ENCODE measurements at places on chromosomes 7 and 10.

DNA sequence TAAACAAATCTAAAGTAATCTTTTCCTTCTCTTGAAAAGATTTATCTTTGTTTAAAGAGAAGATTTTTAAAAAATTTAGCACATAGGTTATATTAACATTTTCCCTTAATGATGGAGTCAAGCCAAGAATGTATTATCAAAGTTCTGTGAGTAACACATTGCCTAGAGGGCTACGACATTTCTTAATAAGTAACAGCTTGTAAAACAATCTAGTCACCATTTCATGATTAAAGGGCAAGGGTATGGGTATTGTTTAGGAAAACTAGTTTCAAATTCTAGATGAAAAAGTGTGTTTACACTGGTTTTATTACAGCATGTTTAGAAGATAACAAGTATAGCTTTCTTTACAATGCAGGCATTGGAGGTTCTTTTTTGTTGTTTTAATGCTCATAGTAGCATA is 28.6 kb upstream of the LAMB4 start:
- no peak for DNase-seq

DNA sequence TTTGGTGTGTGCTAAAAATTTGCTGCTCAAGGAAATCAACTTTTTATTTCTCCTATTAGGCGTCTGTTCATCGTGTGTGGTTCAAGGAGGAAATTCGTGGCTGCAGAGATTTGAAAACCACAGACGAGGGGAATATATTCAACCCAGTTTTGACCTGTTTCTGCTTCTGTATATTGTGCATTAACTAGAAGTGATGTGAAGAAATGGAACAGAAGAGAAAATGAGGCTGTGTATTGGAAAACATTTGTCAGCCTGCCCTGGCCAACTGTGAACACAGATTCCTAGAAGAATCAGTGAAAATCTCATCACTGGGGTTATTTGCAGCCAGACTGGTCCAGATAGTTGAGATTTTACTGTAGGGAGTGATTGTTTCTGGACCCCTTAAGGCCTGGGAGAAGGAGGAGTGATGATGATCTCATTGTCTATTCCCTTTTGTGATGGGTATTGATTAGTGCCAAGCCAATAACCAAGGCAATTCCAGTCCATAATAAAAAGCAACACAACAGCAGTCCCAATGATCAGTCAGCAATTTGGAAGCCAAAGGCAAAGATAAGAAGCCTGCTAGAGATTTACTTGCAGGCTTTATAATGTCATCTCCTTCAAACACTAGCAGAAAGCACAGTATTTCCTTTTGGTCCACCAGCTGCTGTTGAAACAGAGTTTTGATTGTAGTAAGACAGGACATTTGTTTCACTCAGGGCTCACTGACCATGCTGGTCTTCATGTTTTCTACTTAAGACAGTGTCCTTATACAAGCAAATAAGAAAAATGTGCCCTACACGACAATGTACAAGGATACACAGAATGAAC is 339.4 kb downstream of the PRPF18 start:
- DNase-seq = no peak

DNA sequence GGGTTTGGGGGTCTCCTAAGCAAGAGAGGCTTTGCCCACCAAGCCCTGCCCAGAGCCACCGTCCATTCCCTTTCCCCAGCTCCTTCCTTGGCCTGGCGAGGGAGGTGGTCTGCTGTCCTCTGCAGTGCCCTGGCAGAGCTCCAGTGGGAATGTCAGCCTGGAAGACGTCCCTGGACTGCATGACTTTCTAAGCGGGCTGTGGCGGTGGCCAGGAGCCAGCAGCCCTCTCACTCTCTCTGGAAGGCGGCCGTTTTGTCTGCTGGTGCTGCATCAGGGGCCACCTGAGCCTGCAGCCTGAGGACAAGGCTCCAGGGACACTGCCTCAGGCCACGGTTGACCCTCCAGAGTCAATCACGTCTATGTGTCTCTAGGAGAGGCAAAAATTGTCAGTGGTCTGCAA is 271.0 kb downstream of the SKAP2 start:
- no peak for DNase-seq

DNA sequence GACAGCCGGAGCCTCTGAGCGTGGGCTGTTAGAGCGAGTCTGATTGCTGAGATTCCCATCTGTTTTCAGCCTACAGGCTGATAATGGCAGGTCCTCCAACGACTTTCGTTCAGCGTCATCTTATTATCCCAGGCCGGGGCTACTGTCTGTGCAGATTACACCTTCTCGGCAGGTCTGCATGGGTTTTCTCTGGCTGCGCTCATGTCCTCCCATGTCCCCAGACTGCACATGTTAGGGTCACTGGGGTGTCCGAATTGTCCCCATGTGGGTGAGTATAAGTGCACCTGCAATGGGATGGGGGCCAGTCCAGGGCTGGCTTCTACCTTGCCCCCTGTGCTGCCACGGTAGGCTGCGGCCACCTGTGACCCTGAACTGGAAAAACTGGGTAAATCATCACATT is 257.8 kb downstream of the COBL start:
- DNase-seq = no peak

GRCh38 chr10:121572859-121573537 is 25.2 kb downstream of the FGFR2 start:
- DNase-seq = no peak

DNA sequence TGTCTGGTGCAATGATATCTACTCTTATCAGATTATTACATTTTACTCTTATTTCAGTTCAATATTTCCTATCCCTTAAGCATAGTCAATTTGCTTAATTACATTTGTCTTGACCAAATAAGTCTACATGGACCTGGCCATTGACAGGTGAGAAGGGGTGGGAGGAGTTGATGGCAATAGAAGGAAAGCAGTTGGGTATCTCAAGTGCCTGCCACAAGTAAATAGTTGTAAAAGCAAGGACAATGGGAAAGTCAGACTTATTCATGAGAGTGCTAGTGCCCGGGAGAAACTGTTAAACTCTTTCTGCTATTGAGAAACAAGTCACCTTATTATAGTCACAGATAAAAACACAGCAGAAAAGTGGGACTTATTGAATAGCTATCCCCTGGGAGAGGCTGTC is 32.4 kb upstream of the HGF start:
- DNase-seq = no peak

DNA sequence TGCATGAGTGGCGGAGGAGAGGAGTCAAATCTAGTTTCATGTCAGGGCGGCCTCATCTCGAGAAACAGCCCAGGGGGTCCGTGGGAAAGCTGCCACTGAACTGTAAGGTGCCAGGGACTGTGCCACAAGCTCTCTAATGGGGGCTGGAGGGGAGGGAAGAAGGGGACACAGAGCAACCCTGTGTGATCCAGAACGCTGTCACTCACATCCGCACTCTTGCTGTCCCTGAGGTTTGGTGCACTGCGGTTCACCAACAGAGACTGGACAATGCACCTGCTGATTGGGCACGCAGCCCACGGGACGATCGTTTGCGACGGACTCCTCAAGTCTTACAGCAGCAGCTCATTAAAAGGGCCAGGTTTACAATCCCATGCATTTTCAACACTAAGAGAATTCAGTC is 47.7 kb downstream of the AMZ1 start:
- DNase-seq = no peak

DNA sequence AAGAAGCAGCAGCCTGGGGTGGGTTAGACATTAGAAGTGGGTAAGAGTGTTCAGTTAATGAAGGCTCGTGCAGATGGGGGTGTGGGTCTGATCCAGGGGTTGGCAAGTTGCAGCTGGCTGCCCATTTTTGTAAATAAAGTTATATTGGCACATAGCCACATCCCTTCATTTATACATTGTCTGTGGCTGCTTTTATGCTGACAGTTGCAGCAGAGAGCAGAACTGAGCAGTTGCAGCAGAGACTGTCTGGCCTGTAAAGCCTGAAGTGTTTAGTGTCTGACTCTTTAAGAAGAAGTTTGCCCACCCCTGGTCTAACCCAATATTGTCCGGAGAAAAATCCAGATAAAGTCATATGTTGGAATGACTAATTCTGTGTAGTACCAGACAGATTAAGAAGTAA is 38.1 kb downstream of the GLRX3 start:
- no peak for DNase-seq

DNA sequence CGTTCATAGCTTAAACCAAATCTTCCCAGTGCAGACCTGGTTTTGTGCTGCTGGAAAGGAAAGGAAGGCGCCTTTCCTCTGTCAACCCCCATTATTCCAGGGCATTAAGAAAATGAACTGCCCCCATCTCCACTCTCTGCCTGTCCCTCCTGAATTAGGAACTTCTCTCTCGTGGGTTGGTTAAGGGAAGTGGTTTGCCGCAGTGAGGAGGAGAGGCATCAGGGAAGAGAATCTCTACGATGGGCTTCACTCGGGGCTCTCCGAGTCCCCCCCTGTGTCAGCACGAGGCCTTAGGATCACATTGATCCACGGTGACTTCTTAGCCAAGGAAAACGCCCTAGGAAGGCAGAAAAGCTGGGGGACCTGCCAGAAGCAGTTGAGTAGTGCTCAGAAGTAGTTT is 53.9 kb upstream of the LYZL2 start:
- no peak for DNase-seq

DNA sequence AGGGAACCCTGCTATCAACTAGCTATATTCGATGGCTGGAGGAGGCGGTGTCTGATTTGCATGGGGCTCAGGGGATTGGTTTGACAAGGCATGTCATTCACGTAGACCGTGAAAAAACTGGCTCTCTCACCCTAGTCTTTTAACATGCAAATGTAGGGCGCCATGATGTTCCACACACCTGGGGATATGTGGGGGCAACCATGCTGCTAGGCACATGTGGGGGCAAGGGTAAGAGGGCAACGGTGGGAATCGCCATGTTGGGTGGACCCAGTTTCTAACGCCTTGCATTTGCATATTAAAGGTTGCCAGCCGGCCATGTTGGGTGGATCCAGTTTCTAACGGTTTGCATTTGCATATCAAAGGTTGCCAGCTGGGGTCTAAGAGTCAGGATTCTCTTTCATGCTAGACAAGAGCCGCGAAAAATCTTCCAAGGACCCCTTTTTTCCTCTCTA is 419.2 kb upstream of the NFE2L3 start:
- no peak for DNase-seq

GRCh38 chr10:88322324-88323063 is 260.6 kb downstream of the RNLS start:
- DNase-seq = no peak

GRCh38 chr10:93150289-93150688 is 76.6 kb downstream of the CYP26A1 start:
- DNase-seq = no peak

DNA sequence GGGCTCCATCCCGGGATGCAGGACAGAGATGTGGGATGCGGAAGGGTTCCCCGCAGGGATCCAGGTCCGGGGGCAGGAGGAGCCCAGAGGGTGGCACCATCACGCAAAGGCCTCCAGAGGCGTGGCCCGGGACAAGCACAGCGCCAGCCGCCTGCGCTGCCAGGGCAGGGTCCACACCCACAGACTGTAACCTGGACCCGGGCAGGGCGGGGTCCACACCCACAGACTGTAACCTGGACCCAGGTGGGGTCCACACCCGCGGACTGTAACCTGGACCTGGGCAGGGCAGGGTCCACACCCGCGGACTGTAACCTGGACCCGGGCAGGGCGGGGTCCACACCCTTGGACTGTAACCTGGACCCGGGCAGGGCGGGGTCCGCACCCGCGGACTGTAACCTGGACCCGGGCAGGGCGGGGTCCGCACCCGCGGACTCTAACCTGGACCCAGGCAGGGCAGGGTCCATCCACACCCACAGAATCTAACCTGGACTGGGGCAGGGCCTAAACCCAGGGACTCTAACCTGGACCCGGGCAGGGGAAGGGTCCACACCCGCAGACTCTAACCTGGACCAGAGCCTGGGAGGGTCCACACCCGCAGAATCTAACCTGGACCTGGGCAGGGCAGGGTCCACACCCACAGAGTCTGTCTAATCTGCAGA is 37.5 kb upstream of the SUN1 start:
- DNase-seq = no peak

- no peak for DNase-seq
These were observed 51.9 kb downstream of the IKZF1 start for GRCh38 chr7:50356212-50356944.

- DNase-seq = no peak
These were observed 648.5 kb upstream of the LRRN3 start for GRCh38 chr7:110442381-110442837.

DNA sequence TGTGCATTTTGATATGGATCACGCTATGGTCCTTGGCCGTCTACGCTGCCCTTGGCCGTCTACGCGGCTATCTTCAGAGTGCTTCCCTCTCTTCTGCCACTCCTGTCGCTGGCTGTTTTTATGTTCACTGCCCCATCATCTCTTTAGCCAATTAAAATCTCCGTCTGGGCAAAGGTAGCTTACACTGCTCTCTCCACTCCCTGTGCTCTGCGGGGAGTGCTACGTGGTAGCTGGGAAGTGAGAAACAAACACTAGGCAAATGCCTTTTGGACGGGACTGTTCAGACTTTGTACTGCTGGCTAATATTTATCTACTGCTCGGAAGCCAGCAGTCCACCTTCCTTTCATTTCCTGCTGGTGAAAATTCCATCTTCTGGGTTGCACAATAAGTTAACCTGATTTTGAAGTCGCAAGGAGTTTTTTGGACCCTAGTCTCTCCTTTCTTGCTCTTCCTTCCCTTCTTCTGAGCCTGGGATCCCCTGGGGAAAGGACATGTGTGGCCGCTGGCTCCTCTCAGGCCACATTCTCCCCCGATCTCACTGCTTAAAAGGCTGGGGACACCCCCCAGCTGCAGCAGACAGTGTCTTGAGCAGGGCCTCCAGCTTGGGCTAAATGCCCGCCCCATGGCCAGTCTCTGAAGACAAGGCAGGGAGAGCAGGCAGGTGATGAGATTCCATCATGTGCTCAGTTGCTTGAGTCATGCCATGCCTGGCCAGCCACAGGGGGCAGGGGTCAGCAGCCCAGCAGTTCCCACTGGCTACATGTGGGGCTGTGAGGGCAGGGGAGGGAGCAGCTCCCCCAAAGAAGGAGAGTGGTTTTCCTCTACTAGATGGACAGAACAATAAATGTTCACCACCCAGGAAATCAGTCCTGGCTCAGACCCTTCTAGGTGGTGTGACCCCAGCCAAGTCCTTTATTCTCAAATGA is 25.5 kb upstream of the RBM33 start:
- no peak for DNase-seq

DNA sequence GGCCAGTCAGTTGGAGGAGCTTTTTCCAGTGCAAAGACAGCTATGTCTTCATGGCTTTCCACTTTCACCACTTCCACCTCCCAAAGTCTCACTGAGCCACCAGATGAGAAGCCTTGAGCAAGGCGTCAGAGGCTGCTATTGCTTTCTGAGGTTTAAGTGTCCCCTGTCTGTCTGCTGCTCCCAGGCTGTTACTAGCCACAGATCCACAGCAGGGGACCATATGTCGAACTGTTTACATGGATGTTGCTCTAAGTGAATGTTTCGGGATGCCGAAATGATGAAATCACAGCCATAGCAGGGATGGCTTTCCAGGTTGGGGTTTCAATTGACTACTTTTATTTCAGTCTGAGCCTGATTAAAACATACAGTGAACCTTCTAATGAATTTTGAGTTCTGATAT is 88.5 kb downstream of the AVL9 start:
- no peak for DNase-seq

GRCh38 chr10:106775127-106775526 is 389.4 kb downstream of the SORCS1 start:
- no peak for DNase-seq

DNA sequence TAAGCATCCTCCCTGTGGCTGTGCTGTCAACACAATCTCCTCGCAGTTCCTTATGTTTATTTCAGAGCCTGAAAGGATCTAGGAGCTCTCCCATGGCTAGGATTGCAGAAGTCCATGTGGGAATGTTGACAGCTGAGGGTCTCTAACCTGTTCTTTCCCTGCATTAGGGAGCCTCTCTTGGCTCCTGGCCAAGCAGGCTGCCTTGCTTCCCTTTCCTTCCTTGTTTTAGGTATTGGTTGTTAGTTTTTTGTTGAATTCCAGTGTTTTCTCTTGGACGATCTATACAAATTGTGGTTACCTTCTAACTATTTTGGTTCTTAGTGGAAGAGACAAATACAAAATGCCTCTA is 171.8 kb downstream of the MLLT10 start:
- no peak for DNase-seq

GRCh38 chr7:6416516-6417145 is 31.1 kb downstream of the DAGLB start:
- DNase-seq = no peak
